ENCODE measurements at places on chromosomes 11 and 22. TPM values are rescaled to one million over a fixed set of nuclear protein-coding genes. Genes with fewer than 3 reads are reported as not detected.

OR4A16 gene
- total RNA-seq: not detected

DEFB131B gene
- not detected for total RNA-seq

KCNE3 gene
- total RNA-seq: 0.70 TPM

ARHGAP8 gene
- total RNA-seq: 1.9 TPM

WBP2NL gene
- not detected for total RNA-seq

MYEOV gene
- total RNA-seq: not detected

NOX4 gene
- total RNA-seq: not detected

MAJIN gene
- not detected for total RNA-seq

DNA sequence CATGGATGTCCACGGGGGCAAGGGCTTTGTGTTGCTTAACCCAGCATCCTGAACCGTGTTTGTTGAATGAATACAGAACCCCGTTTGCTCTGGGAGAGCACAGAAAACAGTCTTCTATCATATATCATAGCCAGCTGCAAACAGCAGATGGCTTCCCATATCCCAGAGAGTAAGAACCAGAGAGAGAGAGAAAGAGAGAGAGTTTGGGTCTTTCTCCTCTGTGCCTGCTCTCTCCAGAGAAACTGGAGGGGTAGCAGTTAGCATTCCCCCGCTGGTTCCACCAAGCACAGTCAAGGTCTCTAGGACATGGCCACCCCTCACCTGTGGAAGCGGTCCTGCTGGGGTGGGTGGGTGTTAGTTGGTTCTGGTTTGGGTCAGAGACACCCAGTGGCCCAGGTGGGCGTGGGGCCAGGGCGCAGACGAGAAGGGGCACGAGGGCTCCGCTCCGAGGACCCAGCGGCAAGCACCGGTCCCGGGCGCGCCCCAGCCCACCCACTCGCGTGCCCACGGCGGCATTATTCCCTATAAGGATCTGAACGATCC lies 440 bp upstream of the TIMP3 start:
- no peak for DNase-seq

DNA sequence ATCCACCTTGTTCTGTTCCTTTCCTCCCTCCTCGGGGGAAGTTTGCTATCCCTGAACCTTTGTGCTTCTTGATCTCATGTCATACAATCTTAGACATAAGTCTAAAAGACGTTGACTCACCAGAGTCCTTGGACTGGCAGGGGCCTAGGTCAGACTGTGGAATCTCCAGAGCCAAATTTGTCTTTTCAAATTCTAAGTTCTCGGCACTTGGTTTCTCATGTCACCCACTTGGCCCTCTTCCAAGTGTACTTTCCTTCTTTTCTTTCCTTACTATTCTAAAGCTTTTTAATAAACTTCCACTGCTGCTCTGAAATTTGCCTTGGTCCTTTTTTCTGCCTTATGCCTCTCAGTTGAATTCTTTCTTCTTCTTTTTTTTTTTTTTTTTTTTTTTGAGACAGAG lies 30.1 kb upstream of the SMPD1 start:
- DNase-seq: no peak

- DNase-seq: no peak
These were observed 34.6 kb downstream of the SPECC1L start for GRCh38 chr22:24305260-24305692.

DNA sequence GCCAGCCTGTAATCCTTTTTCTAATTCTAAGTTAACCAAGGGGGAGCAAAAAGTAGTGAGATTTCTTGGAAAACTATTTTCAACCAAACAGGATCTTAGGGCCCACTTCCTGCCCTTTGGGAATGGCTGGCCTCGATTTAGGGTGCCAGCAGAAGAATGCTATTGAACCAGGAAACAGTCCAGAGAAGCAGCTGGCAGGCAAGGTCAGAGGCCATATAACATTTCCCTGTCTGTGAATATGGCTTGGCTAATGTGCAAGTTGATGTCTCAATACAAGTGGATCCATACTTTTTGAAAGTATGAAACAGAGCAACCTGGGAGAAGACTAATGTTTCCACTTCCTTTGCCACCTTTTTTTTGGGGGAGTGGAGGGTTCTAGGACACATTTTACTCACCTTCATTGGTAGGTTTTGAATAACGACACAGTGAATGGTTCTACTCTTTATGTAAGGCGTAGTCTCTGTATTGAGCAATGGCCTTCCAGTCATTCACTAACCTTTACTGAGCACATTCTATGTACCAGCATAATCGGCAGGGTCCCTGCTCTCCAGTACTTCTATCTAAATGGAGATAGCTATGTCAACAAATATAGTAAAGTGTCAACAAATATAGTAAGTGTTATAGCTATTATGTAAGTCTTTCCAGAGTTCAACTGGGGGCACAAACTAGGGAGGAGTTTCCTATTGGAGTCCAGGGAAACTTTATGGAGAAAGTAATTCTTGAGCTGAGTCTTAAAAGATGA lies 34.2 kb upstream of the RRM1 start:
- DNase-seq: no peak

DNA sequence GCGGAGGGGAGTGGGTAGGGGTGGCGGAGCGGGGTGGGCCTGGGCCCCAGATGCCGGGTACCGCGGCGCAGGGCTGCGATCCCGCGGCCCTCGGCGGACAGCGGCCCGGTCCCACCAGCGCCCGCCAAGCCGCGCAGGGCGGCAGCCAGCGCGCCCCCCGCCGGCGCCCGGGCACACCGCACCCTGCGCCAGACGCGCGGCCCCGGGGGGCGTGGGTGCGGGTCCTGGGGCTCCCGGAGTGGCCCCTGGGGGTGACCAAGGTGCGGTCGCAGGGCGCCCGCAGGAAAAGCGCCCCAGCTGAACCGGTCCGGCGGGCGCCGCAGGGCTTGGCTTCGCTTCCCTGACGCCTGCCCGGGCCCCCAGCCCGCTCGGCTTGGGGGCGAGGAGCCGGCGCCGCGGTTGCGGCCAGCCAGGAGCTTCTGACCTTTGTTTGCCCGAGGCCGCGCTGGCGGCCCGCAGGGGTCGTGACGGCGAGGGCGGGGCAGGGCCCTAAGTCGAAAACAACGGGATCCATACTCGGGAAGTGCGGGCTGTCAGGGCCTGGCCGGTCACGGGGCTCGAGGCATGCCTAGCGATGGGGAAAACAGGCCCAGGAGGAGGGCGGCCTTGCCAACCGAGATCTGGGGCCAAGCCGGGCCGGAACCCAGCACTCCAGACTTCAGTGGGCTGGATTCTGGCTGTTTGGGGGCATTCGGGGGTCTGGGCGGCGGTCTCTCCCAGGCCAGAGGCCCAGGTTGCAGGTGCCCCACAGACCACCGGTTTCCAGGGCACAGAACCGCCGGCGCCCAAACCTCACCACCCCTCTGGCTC lies 581 bp upstream of the AP5B1 start:
- no peak for DNase-seq

DNA sequence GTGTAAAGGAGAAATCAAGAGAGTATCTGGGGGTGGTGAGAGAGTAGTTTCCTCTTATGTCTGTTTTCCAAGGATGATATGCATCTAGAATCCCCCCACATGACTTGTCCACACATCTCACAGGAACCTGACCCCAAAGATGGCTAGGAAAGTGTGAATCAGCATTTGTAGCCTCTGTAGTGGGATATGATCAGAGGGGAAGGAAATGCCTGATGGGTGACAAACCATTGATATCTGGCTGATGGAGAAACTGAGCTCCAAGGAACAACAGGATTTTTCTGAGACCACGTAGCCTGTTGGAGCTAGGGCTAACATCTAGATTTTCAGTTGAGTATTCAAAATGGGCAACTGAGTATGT lies 369.4 kb downstream of the DDX10 start:
- no peak for DNase-seq

GRCh38 chr22:46001046-46001425 lies 24.1 kb upstream of the WNT7B start:
- no peak for DNase-seq

GRCh38 chr11:11293798-11294550 lies 59.1 kb downstream of the CSNK2A3 start:
- DNase-seq: no peak

GRCh38 chr22:48579043-48579927 lies 1248.4 kb downstream of the BRD1 start:
- no peak for DNase-seq

- DNase-seq: no peak
These were observed 11.7 kb downstream of the NRXN2 start for GRCh38 chr11:64711138-64711955.

DNA sequence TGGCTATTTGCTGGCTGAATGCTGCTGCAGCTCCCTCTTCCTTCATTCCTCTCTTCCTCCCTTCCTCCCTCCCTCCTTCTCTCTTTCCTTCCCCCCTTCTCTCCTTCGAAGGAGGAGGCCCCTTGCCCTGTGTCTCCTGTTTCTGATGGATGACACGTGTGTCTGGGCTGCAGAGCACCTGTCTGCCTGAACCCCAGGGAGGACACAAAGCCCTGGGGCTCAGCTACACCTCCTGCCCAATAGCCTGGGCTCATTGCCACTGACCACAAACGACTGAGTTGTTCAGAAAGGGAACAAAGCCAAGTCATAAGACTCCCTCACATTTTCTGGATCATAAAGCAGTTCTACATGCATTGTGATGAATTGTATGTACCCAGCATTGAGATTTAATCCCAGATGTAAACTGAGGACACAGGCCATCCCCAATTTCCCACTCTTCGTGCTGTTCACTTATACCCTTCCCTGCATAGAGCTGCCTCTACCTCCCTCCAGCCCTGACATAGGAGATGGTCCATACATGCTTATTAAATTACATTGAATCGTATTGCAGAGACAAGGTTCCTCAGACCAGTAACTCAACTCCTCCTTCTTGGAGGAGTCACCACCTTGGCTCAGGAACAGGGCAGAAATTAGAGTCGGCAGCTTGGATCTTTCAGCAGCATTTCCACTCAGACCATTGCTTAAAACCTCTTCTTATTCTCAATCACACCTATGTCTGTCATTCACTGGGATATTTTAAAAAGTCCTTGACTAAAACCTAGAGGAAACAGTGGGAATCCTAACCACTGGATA lies 1.2 kb downstream of the CSRP3 start:
- peak; percentile 91 for DNase-seq

- DNase-seq: no peak
These were observed 219.5 kb downstream of the SOX6 start for GRCh38 chr11:16136792-16137390.

GRCh38 chr11:92965196-92965595 lies 4.3 kb upstream of the MTNR1B start:
- no peak for DNase-seq
